ENCODE measurements at places on chromosomes 2 and 18. TPM values are rescaled to one million over a fixed set of nuclear protein-coding genes. Genes with fewer than 3 reads are reported as not detected.

LAMA3 gene
- total RNA-seq: 4.9 TPM

IL1F10 gene
- not detected for total RNA-seq

VAPA gene
- 145 TPM for total RNA-seq

LCT gene
- total RNA-seq: 0.09 TPM

REG3A gene
- 0.45 TPM for total RNA-seq

RNF149 gene
- total RNA-seq: 69.5 TPM

ZNF532 gene
- total RNA-seq: 193 TPM

C2orf15 gene
- 5.5 TPM for total RNA-seq

ABCG5 gene
- total RNA-seq: not detected

DNAH6 gene
- 9.5 TPM for total RNA-seq

DYNC2LI1 gene
- total RNA-seq: 43.4 TPM

HNMT gene
- 23.3 TPM for total RNA-seq

FSHR gene
- not detected for total RNA-seq

Data from cerebellum (tissue), 4 donors.